ENCODE measurements at places on chromosomes 16 and 17.

GRCh38 chr16:27384425-27384824 lies 17.5 kb upstream of the IL21R start:
- no peak for DNase-seq

DNA sequence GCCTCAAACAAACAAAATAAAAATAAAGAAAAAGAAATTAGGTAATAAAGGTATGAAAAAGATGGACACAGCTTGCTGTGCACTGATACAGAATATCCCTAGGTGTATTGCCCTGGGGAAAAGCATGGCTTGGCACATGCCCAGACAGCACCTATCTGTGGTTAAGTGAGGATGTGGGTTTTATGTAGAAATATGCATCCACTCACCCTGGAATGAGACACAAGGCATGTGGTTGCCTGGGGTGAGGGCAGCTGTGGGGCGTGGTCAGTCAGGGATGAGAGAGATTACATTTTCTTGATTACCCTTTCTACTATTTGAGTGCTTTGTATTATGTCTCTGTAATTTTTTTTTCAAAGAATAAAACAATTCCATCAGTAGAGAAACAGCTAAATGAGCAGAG lies 6.9 kb downstream of the PLLP start:
- no peak for DNase-seq

- DNase-seq: no peak
Measured at GRCh38 chr17:42894283-42895184, 6.1 kb upstream of the G6PC1 start.

- DNase-seq: no peak
Measured at GRCh38 chr16:73771196-73772064, 525.2 kb upstream of the PSMD7 start.

- no peak for DNase-seq
Measured at GRCh38 chr17:82034371-82035011, 3.0 kb downstream of the DCXR start.

GRCh38 chr17:67475161-67475937 lies 98.3 kb downstream of the PITPNC1 start:
- DNase-seq: peak; percentile 43

DNA sequence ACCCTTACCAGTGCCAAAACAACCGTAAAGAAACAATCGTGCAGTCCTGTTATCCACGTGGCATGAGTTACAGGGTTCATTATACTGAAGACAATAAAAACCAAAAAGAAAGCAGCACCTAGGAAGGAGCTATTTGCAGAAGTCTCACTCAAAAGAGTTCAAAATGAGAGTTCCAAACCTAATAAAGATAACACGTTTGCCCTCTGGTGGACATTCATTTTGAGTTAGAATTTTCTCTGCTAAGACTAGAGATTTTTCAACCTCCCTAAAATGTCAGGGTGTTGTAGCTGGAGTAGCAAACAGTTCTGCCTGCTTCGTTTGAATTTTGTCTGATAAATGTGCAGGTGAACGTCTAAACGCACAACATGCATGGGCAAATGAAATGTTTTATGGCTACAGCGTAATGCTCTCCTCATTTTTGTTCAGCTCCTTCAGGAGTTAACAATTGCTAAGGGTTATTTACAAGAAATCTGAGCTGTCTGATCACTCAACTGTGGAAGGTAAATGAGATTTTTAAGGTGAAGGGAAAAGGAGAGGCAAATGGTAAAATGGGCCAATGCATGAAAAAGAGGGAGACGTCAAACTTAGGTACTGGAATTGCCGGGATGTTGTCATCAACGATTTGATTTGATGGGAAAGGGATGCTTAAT lies 1067.9 kb upstream of the EEF2KMT start:
- no peak for DNase-seq

- DNase-seq: peak; percentile 1
Measured at GRCh38 chr16:66947302-66948065, 12.2 kb downstream of the CES2 start.

DNA sequence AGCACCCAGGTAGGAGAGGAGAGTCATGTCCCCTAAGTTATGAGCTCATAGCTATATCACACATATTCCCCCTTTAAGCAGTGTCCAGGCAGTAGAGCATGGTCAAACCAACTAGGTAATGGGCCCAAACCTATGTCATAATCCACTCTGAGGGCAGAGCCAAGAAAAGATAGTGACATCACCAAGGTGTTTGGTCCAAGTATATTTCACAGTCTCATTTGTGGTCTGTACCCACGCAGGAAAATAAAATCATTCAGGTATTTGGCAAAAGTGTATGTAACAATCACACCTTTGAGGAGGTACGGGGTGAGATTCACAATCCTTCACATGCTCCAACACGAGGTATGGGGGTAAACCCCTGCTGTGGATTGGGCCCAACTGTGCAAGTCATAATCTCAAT lies 2112.8 kb downstream of the TP53TG3F start:
- no peak for DNase-seq

DNA sequence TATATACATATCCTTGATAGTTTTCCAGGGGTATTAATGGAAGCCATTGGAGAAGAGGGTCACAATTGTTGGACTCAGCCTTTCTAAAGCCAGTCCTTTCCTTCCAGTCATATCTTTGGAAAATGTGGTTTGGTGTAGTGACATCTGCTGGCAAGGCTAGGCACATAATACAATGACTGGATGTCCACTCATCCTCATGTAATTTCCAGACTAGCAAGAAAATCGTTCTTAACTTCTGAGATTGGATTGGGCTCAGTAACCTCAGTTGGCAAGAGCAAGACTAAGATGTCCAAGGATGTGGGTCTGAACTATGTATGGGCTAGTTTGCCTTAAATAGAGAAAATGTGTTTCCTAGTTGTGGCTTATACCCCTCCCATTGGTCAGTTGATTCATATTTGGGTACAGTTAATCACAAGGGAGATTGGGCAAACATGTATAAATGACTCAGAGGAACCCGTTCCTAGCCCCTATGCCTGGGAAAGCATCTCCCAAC lies 8.7 kb upstream of the KAT7 start:
- no peak for DNase-seq

DNA sequence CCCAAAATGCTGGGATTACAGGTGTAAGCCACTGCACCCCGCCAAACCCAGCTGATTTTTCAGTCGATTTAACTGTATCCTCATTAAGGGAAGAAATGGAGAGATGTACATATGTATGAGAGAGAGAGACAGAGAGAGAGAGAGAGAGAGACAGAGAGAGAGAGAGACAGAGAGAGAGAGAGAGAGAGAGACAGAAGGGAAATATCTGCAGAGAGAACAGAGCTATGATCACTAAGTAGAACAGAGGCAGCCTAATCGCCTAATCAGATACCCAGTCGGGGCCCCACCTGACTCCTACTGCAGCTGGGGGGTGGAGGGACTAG lies 70.0 kb downstream of the RBBP6 start:
- no peak for DNase-seq

- DNase-seq: no peak
Measured at GRCh38 chr17:43467981-43468581, 15.7 kb upstream of the DHX8 start.

DNA sequence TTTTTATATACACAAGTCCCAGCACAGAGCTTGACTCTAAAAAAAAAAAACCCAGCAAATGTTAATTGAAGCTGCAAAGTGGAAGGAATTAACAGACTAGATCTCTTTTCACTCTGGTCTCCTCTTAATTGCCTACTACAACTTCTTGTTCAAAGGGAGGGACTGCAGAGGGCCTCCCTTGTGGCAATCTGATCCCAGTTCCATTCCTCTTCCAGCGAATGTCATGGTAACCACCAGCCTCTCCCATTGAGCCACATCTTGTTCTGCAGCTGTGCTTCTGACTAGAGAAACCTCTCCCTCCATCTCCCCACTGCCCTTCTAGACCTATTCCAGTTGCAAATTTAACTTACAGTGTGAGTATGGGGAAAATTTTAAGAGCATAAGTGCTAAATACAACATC lies 5.9 kb downstream of the SUPT6H start:
- no peak for DNase-seq

- no peak for DNase-seq
Measured at GRCh38 chr17:77827039-77827438, 131.5 kb upstream of the TNRC6C start.

DNA sequence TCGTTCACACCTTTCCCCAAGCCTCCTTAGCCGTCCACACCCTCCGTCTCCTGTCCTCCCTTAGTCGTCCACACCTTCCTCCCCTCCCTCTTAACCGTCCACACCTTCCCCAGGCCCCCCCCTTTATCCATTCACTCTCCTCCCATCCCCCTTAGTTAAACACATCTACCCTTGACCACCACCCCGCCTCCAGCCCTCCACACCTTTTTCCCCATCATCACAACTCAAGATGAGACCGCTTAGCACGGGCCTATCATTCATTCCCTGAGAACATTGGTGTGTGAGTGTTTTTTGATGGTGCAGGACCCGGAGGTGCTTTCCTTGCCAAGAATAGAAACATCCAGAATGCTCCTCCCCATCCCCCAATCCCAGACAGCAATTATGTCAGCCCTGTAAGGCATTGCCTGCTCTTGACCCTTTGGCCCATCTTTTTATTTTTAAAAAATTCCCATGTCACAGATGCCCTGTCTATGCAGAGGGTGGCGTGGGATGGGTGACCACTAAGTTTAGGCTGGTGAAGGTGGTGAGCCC lies 1.4 kb downstream of the TENT4B start:
- DNase-seq: no peak

GRCh38 chr17:16585796-16586195 lies 16.8 kb upstream of the ZNF287 start:
- DNase-seq: no peak

DNA sequence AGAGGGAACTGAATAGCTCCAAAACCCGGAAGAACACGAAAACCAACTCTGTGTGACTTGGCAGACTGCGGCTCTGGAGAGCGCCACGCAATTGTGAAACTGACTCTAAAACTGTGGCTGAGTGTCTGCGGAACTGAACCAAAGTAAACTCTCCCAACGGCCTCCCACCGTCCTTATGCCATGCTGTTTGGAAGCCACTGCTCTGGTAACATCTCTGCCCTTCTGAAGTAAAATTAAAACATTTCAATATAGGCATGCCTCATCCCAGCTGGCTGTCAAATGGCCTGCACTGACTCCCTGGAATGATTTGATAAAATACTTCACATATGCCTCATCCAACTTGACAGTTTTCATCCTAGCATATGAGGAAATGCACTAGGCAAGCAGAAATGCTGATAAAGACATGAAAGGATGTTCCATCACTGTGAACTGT lies 70.2 kb downstream of the PARN start:
- no peak for DNase-seq

- DNase-seq: no peak
Measured at GRCh38 chr16:6341981-6342380, 990.7 kb upstream of the RBFOX1 start.

GRCh38 chr17:75985986-75986385 lies 6.9 kb downstream of the TEN1 start:
- DNase-seq: no peak

DNA sequence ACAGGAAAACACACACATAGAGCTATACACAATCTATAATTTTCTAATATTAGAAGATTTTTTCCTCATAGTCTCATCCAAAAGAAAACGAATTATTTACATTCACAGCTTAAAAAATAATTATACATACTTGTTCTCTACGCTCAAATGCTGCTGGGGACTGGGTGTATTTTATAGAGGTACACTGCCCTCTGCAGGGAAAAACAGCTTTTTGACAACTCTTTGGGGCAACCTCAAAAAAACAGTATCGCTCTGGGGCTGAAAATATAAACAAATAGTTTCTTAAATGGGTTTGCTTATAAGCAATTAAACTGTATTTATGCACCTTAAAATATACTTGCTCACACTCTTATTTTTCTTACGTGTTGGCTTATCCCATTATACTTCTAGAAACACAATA lies 261.8 kb upstream of the PSMD7 start:
- no peak for DNase-seq

GRCh38 chr17:28895794-28896447 lies 1.6 kb downstream of the FLOT2 start:
- no peak for DNase-seq

DNA sequence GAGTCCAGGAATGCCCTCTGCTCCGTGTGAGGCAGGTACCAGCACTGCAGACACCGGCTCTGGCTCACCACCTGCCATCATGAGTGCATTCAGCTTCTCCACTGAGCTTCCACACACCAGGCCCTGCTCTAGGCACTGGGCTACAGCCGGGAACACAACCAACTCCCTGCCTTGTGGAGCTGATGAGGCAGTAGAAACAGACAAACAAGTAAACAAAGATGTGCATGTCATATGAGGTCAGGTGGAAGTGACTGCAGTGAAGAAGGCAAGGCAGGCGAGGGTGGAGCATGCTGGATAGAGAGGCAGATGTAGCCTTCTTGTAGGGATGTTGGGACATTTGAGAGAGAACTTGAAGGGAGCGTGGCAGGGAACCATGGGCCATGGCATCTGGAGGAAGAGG lies 5.0 kb downstream of the NLRC5 start:
- DNase-seq: no peak

DNA sequence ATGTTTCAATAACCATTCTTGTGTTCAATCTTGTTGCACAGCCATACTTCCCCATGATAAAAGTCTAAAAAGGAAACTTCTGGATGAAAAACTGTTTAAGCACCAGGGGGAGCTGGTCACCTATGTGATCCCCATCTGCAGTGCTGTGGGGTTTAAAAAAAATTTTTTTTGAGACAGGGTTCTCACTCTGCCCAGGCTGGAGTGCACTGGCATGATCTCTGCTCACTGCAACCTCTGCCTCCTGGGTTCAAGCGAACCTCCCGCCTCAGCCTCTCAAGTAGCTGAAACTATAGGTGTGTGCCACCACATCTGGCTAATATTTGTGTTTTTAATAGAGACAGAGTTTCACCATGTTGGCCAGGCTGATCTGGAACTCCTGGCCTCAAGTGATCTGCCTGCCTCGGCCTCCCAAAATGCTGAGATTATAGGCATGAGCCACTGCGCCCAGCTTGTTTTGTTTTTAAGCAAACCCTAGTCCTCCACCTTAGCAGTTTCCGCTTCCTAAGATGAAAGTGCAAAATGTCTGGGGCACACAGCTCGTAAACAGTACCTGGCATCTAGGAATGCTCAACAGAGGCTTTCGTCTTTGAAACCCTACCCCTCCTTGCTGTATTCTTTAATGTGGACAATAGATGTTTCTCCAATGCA lies 25.4 kb downstream of the DNAJA2 start:
- no peak for DNase-seq

DNA sequence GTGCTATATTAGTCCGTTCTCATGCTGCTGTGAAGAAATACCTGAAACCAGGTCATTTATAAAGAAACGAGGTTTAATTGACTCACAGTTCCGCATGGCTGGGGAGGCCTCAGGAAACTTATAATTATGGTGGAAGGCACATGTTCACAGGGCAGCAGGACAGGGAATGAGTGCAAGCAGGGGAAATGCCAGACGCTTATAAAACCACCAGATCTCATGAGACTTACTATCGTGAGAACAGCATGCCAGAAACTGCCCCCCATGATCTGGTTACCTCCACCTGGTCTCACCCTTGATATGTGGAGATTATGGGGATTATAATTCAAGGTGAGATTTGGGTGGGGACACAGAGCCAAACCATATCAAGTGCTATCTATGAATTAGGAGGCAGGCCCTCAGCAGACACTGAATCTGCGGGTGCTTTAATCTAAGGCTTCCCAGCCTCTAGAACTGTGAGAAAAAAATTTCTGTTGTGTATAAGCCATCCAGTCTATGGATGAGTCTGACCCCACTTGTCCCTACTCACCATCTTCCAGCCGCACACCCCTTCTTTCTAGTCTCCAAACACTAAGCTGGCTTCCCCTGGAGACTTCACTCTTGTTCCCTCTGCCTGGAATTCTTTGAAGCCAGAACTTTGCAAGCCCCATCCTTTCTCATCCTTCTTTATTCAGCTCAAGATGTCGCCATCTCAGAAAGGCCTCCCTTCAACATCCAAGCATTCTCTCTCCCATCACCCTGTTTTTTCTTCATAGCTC lies 772 bp upstream of the NUP93 start:
- DNase-seq: no peak

GRCh38 chr16:2042986-2043666 lies 4.5 kb downstream of the NTHL1 start:
- no peak for DNase-seq

GRCh38 chr16:3977376-3977775 lies 96.9 kb upstream of the CREBBP start:
- DNase-seq: no peak
